CD14-positive monocyte (primary cell): ENCODE measurements at places on chromosomes 6 and 20.
A peak's percentile ranks its signal among the peaks of the same experiment; 100 is the strongest.

GRCh38 chr6:6546318-6547109 lies 42.0 kb upstream of the LY86 start:
- DNase-seq, result peak; percentile 62

DNA sequence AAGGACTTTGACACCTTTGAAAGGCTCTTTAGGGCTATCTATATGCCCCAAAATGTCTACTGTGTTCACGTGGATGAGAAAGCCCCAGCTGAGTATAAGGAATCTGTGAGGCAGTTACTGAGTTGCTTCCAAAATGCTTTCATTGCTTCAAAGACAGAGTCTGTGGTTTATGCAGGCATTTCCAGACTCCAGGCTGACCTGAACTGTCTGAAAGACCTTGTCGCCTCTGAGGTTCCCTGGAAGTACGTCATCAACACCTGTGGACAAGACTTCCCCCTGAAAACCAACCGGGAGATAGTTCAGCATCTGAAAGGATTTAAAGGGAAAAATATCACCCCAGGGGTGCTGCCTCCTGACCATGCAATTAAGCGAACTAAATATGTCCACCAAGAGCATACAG lies 65.2 kb downstream of the GCNT2 start:
- no peak for DNase-seq

DNA sequence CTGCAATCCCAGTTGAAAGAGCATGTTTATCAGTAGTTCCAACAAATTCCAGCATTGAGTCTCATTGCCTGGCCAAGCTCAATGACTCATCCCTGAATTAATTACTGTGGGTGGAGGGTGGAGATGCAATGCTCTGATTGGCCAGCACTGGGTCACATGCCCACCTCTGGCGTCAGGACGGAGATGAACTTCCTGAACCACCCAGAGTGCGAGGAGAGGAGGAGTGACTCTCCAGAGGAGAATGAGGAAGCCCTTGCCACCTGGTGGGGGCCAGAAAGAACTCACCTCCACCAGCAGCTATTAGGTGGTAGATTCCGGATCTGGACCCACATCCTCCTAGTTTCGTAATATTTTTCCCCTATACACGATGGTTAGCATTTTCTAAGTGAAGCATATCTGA lies 283.9 kb downstream of the TBC1D7 start:
- DNase-seq, result peak; percentile 80

DNA sequence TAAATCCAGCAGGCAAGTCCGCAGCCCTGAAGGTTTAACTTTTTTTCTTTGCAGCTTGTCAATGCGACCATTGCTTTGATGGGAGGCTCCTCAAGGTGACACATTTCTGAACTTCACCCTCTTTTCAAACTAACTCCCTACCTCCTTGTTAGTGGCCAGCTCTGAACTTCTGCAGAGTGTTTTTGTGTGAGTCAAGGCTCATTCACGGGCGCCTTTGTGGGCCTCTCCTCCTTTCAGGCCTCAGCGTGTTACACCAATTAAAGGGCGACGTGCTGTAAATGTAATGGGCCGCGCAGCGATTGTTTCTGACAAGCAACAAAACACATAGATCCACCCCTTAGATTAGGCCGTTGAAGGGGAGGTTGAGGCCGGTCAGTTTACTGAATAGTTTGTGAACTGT lies 45.5 kb upstream of the NR2E1 start:
- no peak for DNase-seq

GRCh38 chr6:88311561-88311960 lies 145.4 kb upstream of the CNR1 start:
- no peak for DNase-seq

- DNase-seq, result no peak
These were observed 111.9 kb downstream of the FAM83B start for GRCh38 chr6:54958446-54958845.

GRCh38 chr6:29941471-29941870 lies 861 bp upstream of the HLA-A start:
- DNase-seq, result peak; percentile 74

DNA sequence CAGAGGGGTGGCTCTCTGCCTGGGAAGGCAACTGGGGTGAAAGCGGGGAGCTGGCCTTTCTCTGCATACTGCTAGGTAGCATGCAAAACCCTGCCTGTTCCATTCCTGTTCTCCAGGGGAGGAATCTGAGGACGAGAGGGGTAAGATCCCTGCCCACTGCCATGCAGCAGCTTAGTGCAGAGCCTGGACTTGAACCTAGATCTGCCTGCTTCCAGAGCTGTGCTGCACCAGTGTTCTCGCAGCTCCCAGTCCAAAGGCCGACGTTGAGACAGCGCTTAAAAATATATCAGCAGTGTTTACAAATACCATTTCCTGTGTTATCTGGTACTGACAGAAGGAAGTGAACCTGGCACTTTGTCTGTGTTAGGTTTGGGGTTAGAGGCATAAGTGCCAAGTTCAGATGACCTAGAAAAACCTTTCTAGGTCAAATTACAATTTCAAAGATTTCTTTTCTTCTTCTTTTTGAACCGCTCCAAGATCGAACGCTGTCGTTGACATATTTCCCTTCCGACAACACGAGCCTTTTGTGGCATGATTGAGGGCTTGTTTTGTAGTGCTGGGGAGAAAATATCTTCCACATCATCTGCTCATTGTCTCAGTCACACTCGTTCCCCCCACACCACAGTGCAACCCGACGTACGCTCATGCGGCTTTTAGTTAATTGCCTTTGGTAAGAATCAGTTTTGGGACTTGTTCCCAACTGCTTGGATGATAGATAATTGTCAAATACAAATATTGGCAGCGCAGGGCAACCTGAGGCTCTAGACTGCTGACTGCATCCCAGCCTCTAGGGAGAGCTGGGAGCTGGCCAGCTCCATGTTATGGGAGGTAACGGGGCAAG lies 44.6 kb downstream of the TOX2 start:
- DNase-seq, result no peak

DNA sequence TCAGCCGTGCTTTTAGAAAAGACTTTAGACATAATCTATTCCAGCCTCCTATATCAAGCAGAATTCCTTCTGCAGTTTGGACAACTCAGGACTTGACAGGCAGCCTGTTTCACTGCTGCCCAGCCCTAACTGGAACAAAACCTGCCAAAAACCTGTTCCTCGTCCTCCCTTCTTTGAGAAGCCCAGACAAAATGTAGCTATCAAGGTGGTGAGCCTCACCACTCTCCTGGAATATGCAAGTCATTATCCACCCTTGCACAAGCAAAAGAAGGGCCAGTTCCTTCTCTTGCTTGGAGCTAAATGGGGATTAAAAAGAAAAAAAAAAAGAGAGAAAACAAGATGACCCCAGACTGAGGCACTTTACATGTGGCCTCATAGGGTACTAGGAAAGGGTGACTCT lies 64.2 kb downstream of the TFAP2A start:
- no peak for DNase-seq

DNA sequence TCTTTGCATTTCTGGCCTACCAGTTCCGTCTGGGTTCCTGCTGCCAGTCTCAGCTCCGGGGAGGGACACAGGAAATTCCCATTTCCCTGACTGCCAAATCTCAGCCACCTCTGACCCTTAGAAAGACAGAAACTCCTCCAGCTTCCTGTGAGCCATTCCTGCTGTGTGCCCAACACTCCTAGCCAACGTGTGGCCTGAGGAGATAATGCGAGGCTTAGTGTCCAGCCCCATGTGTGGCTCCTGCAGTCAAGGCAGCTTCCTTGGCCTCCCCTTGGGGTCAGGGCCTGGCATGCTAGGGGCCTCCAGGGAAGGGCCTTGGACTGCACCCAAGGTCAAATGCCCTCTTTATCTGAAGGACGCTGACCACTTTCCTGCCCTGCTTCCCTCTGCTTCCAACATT lies 45.1 kb downstream of the MAFB start:
- no peak for DNase-seq

GRCh38 chr6:82017288-82017687 lies 230.3 kb downstream of the IBTK start:
- no peak for DNase-seq

- no peak for DNase-seq
These were observed 853.6 kb downstream of the C6orf118 start for GRCh38 chr6:164455835-164456234.

DNA sequence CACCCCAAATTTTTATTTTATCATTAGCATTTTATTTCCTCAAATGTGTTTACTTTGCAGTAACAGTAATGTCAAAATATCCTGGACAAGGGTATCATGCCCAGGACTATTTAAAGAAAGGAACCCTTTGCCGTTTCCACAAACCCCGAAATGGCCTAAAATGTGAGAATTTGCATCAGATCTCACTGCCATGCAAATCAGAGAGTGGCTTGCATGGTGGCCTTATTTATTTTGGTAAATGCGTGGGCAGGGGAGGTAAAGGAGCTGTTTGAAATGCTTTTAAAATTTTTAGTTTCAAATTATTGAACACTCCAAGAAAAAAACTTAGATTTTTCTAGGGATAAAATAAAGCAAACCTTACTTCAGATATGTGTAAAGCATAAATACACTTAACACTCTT lies 43.8 kb downstream of the ADAT2 start:
- no peak for DNase-seq
